Dermis microvascular lymphatic vessel endothelial cell (primary cell): ENCODE measurements at places on chromosomes 7 and 10. TPM values are rescaled to one million over a fixed set of nuclear protein-coding genes. Genes with fewer than 3 reads are reported as not detected.

The MYO3A gene
- total RNA-seq, result not detected in 2 replicates

The CCT6A gene
- total RNA-seq, result 171 and 229 TPM in 2 replicates

The CHCHD2 gene
- 237 and 295 TPM in 2 replicates for total RNA-seq

The ELFN1 gene
- total RNA-seq, result 0.38 and 0.90 TPM in 2 replicates

The RAB19 gene
- 0.26 TPM in 1 of 2 replicates, not detected in the other for total RNA-seq

The GPER1 gene
- 1.5 and 2.3 TPM in 2 replicates for total RNA-seq

The CFAP46 gene
- total RNA-seq, result 0.76 and 1.2 TPM in 2 replicates

The RBP3 gene
- total RNA-seq, result not detected in 2 replicates

The TFEC gene
- 0.89 and 0.90 TPM in 2 replicates for total RNA-seq

The SFTPA1 gene
- not detected in 2 replicates for total RNA-seq

The SEPHS1 gene
- total RNA-seq, result 34.1 and 40.1 TPM in 2 replicates

The TMEM225B gene
- total RNA-seq, result 0.13 and 0.25 TPM in 2 replicates

The SCD gene
- total RNA-seq, result 41.2 and 104 TPM in 2 replicates

The DOCK1 gene
- total RNA-seq, result 69.3 and 84.5 TPM in 2 replicates

The PON1 gene
- not detected in 2 replicates for total RNA-seq

The ATRNL1 gene
- total RNA-seq, result 0.77 and 1.6 TPM in 2 replicates

The ADRA2A gene
- not detected in 2 replicates for total RNA-seq

The PIK3CG gene
- total RNA-seq, result 3.6 and 4.4 TPM in 2 replicates

The ZNF22 gene
- total RNA-seq, result 32.1 and 33.0 TPM in 2 replicates

The TRA2A gene
- 24.9 and 29.3 TPM in 2 replicates for total RNA-seq

The RNLS gene
- total RNA-seq, result 0.39 and 1.4 TPM in 2 replicates

The AKR1D1 gene
- total RNA-seq, result not detected in 2 replicates

The SLC16A9 gene
- 0.26 TPM in 1 of 2 replicates, not detected in the other for total RNA-seq

The ADCY1 gene
- 0.51 and 1.1 TPM in 2 replicates for total RNA-seq

The KLF14 gene
- total RNA-seq, result not detected in 2 replicates

The GHRHR gene
- total RNA-seq, result not detected in 2 replicates

The CPN1 gene
- not detected in 2 replicates for total RNA-seq

The TMEM270 gene
- not detected in 2 replicates for total RNA-seq

The AKR1C4 gene
- total RNA-seq, result 0.13 TPM in 1 of 2 replicates, not detected in the other

The WAC gene
- 37.1 and 43.4 TPM in 2 replicates for total RNA-seq

The ALOX5 gene
- total RNA-seq, result not detected in 2 replicates

The FAM131B gene
- total RNA-seq, result 0.13 TPM in 2 replicates

The TAS2R3 gene
- total RNA-seq, result 0.26 and 0.89 TPM in 2 replicates

The NRCAM gene
- 1.5 and 3.3 TPM in 2 replicates for total RNA-seq

The CTNNA3 gene
- total RNA-seq, result 0.13 TPM in 1 of 2 replicates, not detected in the other

The SP8 gene
- total RNA-seq, result not detected in 2 replicates

The MMP21 gene
- 0.13 and 0.51 TPM in 2 replicates for total RNA-seq
